Activated naive CD4-positive, alpha-beta T cell (primary cell): ENCODE measurements at places on chromosomes 7 and 10.

DNA sequence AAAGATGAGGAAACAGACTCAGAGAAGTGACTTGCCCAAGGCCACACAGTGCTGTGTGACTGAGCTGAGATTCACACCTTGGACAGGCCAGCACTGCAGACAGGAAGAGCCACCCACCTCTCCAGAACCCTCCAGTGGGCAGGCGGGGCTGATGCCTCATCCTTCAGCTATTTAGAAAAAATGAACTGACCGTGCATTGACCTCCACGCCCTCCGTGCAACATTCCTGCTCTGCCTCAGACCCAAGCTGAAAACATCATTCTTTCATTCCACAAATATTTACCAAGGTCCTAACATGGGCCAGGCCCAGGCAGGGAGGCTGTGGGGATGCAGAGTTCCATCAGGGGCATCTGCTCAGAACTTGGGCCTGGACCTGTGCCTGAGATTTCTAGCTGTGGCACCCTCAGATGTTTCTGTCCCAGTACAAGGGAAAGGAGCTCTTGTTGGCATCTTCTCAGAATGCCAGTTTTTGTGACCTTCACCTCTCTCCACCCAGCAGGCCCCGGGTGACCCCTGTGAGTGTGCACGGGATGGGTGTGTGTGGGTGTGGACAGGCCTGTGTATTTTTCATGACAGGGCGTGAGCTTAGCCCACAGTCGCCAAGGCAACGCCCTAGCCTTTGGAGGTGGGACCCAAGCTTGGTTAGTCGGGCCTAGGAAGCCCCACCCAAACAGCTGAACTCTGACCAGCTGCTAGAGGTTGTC, 6.5 kb downstream of the VSIR start:
- no peak for DNase-seq

GRCh38 chr10:95600158-95600557, 39.0 kb upstream of the SORBS1 start:
- no peak for DNase-seq

DNA sequence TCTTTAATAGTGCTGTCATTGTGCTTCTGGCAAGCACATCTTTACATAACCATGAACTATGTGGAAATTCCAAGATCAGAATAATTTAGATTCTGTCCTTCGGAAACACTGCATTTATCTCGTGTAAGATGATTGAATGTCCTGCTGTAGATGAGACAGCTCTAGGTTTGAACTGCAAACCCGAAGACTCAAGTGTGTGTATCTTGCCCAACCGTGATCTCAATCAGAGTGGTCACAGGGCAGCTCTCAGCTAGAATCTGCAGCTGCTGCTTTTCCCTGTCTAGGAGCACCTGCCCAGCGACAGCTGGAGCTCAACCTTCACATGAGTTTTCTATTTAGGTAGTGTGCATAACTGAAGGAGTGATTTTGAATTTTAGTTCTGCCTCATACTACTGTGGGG, 17.5 kb upstream of the KIF20B start:
- no peak for DNase-seq

GRCh38 chr7:158272509-158273137, 315.0 kb downstream of the PTPRN2 start:
- no peak for DNase-seq
